Umbilical cord (tissue), 2 donors: ENCODE measurements at places on chromosomes 3 and 15. TPM values are rescaled to one million over a fixed set of nuclear protein-coding genes. Genes with fewer than 3 reads are reported as not detected.

The GP9 gene
- total RNA-seq = 3.6 TPM

The SLC22A14 gene
- 0.96 TPM for total RNA-seq

The FBXL22 gene
- total RNA-seq = 86.9 TPM

The HTR3E gene
- 0.72 TPM for total RNA-seq

The TSPAN3 gene
- total RNA-seq = 143 TPM
